NCI-H1930 (cell line): ENCODE measurements at places on chromosomes 6 and 20.

GRCh38 chr6:130116273-130116672, 97.9 kb downstream of the L3MBTL3 start:
- no peak for DNase-seq

DNA sequence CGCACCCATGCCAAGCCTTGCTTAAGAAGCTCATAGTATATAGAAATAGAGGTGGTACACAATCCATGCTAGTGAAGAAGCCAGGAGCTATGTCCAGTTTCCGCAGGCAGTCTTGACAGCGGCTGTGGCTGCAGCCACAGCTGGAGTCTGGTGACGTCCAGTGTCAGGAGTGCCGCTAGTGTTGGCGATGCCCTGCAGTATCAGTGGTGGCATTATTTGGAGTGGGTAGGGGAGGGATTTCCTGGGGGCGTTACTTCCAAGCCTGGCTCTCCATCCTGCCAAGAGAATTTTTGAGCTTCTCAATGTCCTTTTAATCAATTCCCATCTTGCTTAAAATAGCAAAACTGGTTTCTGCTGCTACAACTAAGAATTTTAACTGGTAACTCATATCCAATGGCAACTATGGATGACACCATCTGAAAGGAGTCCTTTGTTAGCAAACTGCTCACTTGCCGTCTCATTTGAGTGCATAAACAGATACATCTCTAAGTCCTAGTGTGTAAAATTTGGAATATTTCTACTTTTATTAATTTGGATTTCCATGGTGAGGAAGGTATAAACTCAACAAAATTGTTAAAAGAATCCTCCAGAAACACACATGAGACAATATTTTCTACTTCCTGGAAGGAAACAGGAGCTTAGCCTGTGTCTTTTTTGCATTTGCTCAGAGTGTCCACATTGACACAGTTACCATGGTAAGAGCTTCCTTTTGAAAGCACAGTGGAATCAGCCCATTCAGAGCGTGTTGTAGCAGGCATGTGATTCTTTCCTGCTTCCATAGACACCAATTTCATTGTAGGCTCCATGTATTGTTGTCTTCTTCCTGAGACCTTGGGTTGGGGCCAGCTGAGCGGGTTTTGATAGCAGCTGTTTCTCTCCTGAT, 44.6 kb upstream of the PXDC1 start:
- DNase-seq = no peak

- DNase-seq = no peak
Observed at GRCh38 chr6:36665180-36665579, 13.3 kb upstream of the CDKN1A start.

GRCh38 chr6:105628156-105628860, 225.4 kb upstream of the PREP start:
- no peak for DNase-seq

- no peak for DNase-seq
Observed at GRCh38 chr6:95083506-95083905, 493.8 kb upstream of the MANEA start.

DNA sequence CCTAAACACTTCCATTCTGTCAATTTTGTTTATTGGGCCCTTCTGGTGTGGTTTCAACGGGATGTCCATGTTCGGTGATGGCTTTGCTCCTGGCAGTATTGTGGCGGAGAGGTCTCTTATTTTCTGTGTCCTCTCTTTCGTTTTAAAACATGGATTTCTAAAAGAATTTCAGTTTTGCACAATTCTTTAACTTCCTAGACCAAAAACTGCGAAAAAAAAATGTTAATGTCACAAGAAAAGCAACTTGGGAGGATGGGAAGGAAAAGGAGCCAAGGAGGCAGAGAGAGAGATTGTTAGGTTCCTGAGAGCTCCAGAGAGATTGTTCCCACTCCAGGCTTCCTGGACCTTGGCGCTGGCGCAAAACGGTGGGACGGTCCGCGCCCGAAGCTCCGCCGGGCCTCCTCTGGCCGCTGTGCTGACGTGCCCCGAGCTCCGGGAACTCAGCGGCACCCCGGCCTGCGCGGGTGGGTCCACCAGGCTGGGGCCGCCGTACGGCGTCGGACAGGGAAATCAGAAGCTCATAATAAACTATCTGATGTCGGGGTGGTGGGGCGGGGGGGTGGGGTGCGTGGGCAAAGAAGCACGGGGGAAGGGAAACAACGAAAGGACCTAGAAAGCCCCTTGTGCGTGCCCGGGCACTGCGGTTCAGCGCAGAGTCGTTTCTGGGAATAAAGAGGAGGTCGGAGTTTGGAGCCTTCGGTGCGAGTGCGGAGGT, 951 bp upstream of the OLIG3 start:
- DNase-seq = no peak

GRCh38 chr6:75296811-75297779, 12.5 kb upstream of the TMEM30A start:
- DNase-seq = peak; percentile 51

GRCh38 chr6:45851034-45851400, 164.6 kb downstream of the CLIC5 start:
- no peak for DNase-seq

DNA sequence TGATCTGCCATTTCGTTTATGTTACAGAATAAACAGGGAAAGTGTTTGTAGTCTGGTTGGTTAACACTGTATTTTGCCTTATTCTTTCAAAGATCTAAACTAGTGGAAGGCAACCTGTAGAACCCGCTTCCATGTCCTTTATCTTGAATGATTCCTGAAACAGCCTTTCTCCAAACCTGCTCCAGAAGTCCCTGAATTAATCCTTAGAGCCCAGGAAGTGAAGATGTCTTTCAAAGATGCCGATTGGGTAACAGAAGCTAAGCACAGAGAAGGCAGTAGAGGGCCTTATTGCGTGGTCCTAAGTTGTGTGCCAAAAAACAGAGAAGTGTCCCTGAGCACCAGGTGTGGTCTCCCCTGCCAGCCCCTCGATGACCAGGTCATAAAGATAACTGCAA, 19.2 kb upstream of the ZSCAN16 start:
- no peak for DNase-seq

- no peak for DNase-seq
Observed at GRCh38 chr6:87040729-87041128, 54.2 kb downstream of the CGA start.

- no peak for DNase-seq
Observed at GRCh38 chr6:14128012-14128411, 10.4 kb downstream of the CD83 start.

- no peak for DNase-seq
Observed at GRCh38 chr6:114085211-114085610, 114.3 kb upstream of the HDAC2 start.

- DNase-seq = no peak
Observed at GRCh38 chr6:33071569-33071968, 1.9 kb downstream of the HLA-DPA1 start.

GRCh38 chr6:32589596-32590449, at the start of gene HLA-DRB1:
TSS of gene HLA-DRB1 (minus strand) at chr6:32589848. CDS start at chr6:32589742, 106 bp downstream.
- no peak for DNase-seq

DNA sequence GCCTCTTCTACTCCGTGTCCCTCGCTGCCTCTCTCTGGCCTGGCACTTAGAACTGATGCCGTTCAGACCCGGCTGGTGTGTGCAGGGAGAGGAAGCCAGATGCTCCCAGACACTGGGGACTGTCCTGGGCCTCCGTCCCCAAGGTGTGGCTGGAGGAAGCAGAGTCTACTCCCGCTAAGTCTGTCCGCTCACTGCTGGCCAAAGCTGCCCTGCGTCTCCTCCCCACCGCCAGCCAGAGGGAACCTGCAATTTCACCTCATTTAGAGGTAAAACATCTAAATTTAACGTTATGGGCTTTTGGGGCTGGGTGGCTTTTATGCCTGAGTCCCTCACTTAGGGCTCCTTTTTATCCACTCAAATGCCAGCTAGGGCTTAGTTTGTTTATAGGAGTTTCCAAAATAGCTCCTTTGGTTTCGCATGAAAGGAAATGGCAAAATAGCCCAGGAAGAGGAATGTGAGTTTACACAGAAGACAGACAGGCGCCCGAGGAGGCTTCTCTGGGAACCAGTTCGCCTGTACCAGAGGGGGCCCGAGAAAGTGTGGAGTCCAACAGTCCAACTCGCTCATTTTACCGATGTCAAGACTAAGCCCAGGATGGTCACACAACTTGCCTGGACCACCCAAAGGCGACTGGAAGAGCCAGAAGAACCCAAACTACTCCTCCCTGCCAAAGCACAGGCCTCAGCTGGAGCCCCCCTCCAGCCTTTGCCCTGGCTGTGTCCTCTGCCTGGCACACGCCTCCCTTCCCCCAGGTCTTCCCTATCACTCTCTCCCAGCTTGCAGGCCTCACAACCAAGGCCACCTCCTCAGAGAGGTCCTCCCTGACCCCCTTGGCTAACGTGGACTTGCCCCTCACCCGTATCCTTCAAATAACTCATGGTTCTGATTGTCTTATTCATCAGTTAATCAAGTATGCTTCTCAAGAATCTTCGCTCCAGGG, 54.5 kb downstream of the RIPOR3 start:
- no peak for DNase-seq

GRCh38 chr6:70166088-70166958, 136.6 kb downstream of the COL9A1 start:
- DNase-seq = peak; percentile 31

GRCh38 chr6:128979071-128979470, 96.1 kb downstream of the LAMA2 start:
- no peak for DNase-seq

DNA sequence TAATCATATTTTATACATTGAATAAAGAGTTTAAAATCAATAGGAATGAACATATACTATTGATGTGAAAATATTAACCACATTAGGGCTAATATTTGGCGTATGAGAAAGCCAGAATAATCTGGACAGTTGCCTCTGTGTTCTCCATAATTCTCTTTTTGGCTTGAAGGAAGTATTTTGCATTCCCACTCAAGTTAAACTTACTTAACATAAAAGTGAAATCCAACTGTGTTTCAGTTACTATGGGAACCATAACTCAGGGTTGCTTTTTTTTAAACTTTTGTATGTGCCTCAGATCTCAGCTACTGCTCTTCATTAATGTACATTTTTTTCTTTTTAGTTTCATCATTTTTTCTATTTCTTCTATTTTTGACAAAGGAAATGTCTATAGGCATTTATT, 479.8 kb downstream of the NKAIN2 start:
- DNase-seq = no peak

GRCh38 chr6:16665182-16665581, 96.1 kb downstream of the ATXN1 start:
- no peak for DNase-seq

DNA sequence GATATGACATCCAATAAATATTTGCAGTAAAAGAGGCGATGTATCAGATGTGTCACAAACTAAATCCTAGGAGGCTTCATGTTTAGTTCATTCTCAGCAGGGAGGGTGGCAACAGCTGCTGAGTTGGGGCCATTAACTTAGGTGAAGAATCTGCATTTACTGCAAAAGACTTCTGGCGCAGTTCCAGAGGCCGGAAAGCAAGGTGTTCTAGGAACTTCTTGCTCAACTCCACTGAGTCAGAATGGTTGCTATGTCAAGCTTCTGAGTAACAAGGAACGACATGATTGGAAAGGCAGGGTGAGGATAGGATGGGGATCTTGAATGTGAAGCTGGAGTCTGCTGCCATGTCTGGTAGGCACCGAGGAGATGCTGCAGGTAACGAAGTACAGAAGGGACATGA, 11.7 kb downstream of the ADNP start:
- DNase-seq = no peak

GRCh38 chr6:35044761-35045421, 96.2 kb downstream of the TCP11 start:
- DNase-seq = no peak

DNA sequence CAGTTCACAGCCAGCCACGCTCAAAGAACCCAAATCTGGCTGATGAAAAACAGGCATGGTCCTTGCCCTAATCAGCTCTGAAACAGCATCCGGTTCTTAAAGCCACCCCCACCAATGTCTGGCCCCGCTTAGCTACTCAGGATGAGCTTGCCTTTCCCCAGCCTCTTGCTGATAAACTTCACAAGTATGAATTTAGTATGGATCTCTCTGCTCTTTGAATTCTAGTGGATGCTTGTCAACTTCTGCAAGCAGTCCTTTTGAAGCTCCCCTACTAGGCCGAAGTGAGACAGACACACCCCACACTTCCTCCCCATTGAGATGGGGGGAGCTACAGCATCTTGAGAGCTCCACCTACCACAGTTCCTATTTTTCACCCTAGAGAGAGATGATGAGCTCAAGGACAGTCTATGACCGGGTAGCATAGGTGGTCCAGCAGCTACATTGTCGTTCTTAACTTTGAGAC, 36.7 kb downstream of the EBF4 start:
- DNase-seq = no peak

GRCh38 chr6:31547727-31548543, 527 bp downstream of the NFKBIL1 start:
- DNase-seq = no peak

DNA sequence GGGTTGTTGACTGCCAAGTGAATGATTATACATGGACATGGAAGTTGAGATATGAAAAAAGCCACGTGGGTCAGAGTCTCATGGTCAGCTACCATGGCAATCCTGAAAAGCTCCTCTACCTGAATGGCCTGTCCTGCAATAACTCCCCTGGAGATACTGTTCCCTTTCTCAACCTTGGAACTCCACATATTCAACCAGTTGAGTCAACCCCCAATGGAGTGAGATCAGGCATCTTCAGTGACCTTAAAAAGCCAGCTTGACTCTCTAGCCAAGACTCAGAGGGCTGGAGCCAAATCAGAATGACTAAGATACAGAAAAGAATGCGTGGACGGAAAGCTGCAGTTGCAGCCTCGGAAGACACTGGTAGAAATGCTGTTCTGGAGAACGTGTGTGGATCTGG, 341.3 kb downstream of the FOXA2 start:
- DNase-seq = no peak

- no peak for DNase-seq
Observed at GRCh38 chr6:149922642-149923326, at the start of gene RAET1G. TSS of gene RAET1G (minus strand) at chr6:149923121. CDS start at chr6:149923010, 111 bp downstream.

DNA sequence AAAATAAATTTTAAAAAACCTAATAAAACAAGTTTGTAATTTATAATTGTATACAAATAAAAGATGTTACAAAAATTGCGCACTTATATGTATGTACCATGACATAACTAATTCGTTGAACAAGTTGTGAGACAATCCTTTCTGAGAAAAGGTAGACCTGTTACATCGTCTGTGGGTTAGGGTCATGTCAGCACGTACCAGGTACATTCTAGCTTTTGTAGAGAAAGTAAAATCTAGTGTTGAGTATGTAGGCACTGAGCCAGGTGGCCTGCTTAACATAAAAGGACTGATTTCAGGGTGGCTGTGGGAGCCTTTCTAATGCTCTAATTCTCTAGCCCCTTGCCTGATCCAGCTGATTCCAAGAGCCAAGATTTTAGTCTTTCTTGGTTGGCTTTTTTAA, 10.4 kb downstream of the RPL7L1 start:
- no peak for DNase-seq

GRCh38 chr6:111552241-111552744, 53.4 kb downstream of the TRAF3IP2 start:
- no peak for DNase-seq
